ENCODE measurements at places on chromosomes 7 and 10.

- peak; percentile 30 for DNase-seq
Observed at GRCh38 chr10:49539320-49539885, 482 bp upstream of the ERCC6 start.

GRCh38 chr10:3426190-3426845 lies 253.7 kb upstream of the PITRM1 start:
- no peak for DNase-seq

- DNase-seq, result no peak
Observed at GRCh38 chr10:124433461-124433860, 14.7 kb upstream of the OAT start.

- no peak for DNase-seq
Observed at GRCh38 chr7:108244110-108244509, 113.9 kb upstream of the LAMB4 start.

DNA sequence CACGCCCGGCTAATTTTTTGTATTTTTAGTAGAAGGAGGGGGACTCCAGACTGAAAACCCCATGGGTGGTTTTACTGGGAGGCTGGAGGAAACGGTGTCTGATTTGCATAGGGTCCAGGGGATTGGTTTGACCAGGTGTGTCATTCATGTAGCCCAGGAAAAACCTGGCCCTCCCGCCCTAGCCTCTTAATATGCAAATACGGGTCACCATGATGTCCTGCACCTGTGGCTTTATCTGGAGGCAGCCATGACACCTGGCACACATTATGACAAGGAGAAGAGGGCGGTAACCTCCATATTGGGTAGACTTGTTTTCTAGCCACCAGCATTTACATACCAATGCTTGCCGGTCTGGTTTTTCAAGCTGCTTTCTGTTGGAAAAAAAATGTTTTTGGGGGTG lies 68.0 kb downstream of the TRIL start:
- DNase-seq, result peak; percentile 61

DNA sequence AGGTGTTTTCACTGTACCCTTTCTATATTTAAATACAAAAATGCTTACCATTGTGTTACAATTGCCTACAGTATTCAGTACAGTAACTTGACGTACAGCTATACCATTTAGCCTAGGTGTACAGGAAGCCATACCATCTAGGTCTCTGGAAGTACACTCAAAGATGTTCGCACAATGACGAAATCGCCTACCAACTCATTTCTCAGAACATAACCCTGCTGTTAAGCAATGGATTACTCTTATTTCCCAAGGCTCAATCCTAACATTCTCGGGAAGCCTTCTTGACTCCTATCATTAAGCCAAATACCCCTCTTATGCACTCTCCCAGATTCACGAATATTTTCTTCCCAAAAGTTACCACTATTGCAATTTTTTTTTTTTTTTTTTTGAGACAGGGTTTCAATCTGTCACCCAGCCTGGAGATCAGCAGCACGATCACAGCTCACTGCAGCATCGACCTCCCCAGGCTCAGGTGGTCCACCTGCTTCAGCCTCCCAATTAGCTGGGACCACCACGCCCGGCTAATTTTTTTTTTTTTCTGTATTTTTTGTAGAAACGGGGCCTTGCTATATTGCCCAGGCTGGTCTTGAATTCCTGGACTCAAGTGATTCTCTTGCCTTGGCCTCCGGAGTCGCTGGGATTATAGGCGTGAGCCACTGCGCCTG lies 1.5 kb downstream of the CWF19L1 start:
- DNase-seq, result no peak

DNA sequence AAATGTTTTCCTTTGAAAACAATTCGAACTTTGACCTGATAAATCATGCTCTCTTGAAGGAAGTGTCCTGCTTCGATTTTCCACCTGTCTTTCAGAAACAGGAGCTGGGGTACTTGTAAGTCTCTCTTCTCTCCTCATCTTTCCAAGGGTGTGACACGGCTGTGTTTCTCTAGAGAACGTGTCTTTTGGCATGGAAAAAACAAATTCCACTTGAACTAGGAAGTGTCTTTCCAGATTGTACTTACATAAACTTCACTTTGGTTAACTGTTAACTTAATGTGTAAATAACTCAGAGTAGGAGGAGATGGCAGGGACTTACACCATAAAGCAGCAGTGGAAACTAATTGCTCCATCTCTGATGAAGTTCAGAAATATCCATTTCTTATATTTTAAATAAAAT lies 4.2 kb upstream of the CALCR start:
- DNase-seq, result no peak

DNA sequence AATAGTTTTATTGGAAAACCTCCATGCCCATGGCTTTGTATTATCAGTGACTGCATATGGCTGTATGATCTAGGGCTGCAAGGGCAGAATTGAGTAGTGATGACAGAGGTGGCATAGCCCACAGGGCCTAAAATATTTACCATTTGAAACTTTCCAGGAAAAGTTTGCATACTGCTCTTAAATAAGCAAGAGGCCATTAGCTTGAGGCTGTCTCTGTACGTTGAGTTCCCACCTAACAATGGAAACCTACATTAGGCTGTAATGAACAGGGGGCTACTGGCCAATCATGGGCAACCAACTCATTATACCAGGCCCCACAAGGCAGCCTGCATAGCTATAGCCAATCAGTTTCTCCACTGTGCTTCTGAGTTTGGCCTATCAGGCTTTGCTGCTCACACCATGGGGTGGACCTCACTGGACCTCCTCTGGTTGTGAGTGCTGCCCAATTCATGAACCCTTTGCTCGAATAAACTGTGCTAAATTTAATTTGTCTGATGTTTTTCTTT lies 673 bp upstream of the ST8SIA6 start:
- no peak for DNase-seq

- DNase-seq, result no peak
Observed at GRCh38 chr10:3720228-3721019, 64.6 kb downstream of the KLF6 start.

- peak; percentile 20 for DNase-seq
Observed at GRCh38 chr10:78066012-78066411, 32.3 kb downstream of the RPS24 start.

DNA sequence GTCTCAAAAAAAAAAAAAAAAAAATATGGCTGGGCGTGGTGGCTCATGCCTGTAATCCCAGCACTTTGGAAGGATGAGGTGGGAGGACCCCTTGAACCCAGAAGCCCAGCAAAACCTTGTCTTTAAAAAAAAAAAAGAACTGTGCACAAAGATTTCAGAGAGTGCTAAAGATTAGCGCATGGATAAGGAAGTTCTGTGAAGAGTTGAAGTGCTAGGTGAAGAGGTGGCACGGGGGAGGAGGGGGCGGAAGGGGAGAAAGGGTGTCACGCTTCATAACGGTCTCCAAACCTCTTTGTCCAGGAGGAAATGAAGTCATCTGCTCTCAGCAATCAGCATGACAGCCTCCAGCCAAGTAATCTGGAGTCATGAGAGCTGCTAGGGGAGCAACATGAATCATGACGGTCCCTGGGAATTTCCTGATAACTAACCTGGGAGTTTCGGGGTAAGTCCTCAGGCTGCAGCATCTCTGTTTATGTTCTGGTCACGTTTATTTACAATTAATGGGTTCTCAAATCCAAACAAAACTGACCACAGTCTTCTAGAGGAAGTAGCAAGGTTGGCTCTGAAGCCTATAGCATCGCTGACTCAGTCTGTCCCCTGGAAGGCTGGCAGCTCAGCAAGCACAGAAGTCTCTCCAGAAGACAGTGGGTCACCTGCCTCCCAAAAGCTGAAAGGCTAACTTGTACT lies 1.9 kb upstream of the PLAU start:
- DNase-seq, result peak; percentile 29

DNA sequence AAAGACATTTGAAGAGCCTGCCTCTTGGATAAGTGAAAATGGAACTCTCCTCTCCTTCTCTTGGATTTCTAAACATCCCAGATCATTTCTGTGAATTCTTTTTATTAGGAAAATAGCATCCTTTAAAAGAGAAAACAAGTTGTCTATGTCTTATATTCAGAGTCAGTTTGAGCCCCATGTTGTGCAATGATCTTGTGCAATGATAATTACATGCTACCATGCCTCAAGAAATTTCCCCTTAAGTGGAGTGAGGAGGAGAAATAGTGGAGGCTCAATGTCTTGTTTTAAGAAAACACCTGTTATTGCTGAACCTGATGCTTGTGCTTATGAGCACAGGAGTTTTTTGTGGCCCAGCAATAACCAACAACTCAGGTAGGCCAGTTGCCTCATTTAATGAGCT lies 103.6 kb downstream of the NPSR1 start:
- DNase-seq, result no peak

DNA sequence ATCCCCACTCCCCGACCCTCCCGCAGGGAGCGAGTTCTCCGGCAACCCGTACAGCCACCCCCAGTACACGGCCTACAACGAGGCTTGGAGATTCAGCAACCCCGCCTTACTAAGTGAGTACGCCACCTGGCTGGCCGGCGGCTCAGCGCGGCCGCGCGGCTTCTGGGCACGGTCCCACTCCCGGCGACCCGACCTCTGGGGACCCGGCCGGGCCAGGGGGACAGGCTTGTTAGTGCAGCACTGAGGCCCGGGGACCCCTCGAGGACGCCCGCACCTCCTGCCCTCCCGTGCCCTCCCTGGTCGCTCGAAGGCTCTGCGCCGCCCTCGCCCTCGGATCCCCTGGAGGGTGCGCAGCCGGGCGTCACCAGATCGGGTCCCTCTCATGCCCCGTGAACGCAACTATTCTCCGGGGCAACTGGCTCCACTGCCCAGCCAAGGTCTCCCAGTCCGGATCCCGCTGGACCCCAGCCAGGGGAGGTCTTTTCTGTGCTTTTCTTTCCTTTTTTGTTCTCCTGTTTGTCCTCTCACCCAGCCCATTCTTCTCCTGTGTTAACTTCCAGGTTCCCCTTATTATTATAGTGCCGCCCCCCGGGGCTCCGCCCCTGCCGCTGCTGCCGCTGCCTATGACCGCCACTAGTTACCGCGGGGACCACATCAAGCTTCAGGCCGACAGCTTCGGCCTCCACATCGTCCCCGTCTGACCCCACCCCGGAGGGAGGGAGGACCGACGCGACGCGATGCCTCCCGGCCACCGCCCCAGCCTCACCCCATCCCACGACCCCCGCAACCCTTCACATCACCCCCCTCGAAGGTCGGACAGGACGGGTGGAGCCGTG lies 81.8 kb downstream of the PAX2 start:
- no peak for DNase-seq

- no peak for DNase-seq
Observed at GRCh38 chr7:47931005-47932004, 17.0 kb downstream of the PKD1L1 start.

- DNase-seq, result no peak
Observed at GRCh38 chr10:52464368-52465124, 150.5 kb downstream of the DKK1 start.

GRCh38 chr7:70566671-70567070 lies 565.3 kb upstream of the GALNT17 start:
- DNase-seq, result no peak

DNA sequence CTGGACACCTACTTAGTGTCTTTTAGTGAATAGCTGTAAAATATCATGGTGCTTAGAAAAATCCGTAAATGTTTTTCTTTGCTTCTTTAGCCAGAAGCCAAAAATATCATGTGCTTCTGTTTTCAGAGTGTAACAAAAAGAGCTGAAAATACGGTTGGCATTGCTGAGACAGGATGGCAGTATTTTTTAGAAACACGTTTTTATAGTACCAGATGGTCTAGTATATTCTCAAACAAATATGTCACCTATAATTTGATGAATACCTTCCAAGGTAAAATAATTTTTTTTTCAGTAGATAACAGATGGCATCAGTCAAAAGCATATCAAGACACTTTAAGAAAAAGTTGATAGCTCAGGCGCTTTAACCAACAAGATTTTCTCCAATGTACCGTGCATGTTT lies 326.6 kb downstream of the PHF14 start:
- no peak for DNase-seq

GRCh38 chr10:131891196-131891928 lies 9.4 kb upstream of the PPP2R2D start:
- no peak for DNase-seq

- DNase-seq, result no peak
Observed at GRCh38 chr7:108254259-108254658, 124.1 kb upstream of the LAMB4 start.

GRCh38 chr10:32982911-32983909 lies 25.2 kb upstream of the ITGB1 start:
- DNase-seq, result no peak

- DNase-seq, result no peak
Observed at GRCh38 chr7:102167254-102167653, 119.4 kb upstream of the SH2B2 start.

- no peak for DNase-seq
Observed at GRCh38 chr7:11404355-11404754, 427.6 kb downstream of the THSD7A start.

DNA sequence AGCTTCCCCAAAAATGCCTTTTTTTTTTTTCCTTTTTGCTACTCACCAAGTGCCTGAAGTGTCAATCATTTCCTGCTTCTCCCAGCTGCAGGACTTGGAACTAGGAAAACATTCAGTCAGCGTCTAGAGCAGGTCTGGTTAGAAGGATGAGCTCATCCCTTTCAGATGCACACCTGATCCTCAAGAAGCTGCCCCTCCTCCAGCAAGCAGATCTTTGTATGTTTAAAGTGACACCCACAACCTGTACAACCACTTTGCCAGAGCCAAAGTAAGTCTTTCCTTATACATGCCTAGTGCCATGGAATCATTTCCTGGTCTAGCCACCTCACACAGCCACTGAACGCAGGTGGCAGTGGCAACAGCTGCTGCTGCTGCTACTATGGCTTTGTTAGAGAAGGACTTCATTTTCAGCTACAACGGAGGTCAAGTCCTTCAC lies 10.4 kb upstream of the USP54 start:
- DNase-seq, result peak; percentile 90

- no peak for DNase-seq
Observed at GRCh38 chr7:25025218-25025671, 45.3 kb upstream of the OSBPL3 start.

DNA sequence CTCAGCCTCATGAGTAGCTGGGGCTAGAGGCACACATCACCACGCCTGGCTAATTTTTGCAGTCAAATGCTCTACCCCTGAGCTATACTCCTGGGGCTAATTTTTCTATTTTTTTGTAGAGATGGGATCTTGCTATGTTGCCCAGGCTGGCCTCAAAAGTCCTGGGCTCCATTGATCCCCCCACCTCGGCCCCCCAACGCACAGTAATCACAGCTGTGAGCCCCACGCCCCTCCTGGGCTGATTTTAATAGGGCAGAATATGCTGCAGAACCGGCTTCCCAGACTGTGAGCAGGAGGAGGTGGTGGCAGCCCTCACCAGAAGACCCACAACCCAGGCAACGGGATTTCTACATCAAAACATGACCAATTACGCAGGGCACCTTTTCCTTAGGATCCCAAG lies 15.2 kb downstream of the BRAT1 start:
- DNase-seq, result no peak

GRCh38 chr7:30090111-30090510 lies 44.7 kb upstream of the MTURN start:
- no peak for DNase-seq

Measured in NCI-H510A treated with DMSO at 0.1 percent for 48 hours (cell line).